ENCODE measurements at places on chromosomes 6 and 20. TPM values are rescaled to one million over a fixed set of nuclear protein-coding genes. Genes with fewer than 3 reads are reported as not detected.

Gene HMGA1
- total RNA-seq = 50.6 TPM

Gene LRP11
- 28.9 TPM for total RNA-seq

Gene DACT2
- 28.6 TPM for total RNA-seq

Gene CAP2
- total RNA-seq = 11.9 TPM

Gene UBD
- 1.1 TPM for total RNA-seq

Gene HLA-G
- total RNA-seq = not detected

Gene HLA-DPB1
- 26.6 TPM for total RNA-seq

Gene RAD21L1
- total RNA-seq = not detected

Gene RSPO3
- total RNA-seq = 10.8 TPM

Gene TP53TG5
- 0.12 TPM for total RNA-seq

Gene SPACA1
- total RNA-seq = not detected

Gene LGSN
- 0.41 TPM for total RNA-seq

Gene HLA-DQB1
- 3.0 TPM for total RNA-seq

Gene ADAM33
- 24.6 TPM for total RNA-seq

Gene E2F1
- total RNA-seq = 6.0 TPM

Gene DNAAF9
- total RNA-seq = 32.0 TPM

Gene KCNQ5
- 2.0 TPM for total RNA-seq

Gene RPP40
- 15.5 TPM for total RNA-seq

Gene BMP6
- total RNA-seq = 8.6 TPM

Gene PACRG
- total RNA-seq = 13.3 TPM

Gene C6orf52
- total RNA-seq = 0.47 TPM

Gene CLPSL2
- not detected for total RNA-seq

Gene PRDM13
- total RNA-seq = not detected

Gene ZKSCAN3
- 8.6 TPM for total RNA-seq

Gene C6orf132
- 5.5 TPM for total RNA-seq
